ENCODE measurements at places on chromosomes 3 and 15.

GRCh38 chr3:178439504-178439903, 96.7 kb upstream of the KCNMB2 start:
- no peak for DNase-seq

DNA sequence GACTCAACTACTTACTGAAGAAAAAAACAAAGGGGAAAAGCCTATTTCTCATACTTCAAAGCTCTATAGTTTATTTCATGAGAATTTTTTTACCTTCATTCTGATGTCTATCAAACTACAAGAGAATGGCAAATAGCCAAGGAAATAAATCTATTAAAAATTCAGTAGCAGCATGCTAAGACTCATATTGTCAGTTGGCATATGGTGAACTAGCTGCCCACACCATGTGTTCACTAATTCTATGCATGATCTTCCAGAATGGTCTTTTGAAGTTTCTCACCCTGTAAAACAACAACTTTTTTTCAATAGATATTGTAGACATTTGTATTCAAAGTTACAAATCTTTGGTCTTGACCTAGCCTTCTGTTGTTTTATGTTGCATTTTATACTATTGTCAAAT, 386.2 kb downstream of the RSL24D1 start:
- DNase-seq, result no peak

- no peak for DNase-seq
Observed at GRCh38 chr15:99009741-99010330, 2.2 kb upstream of the PGPEP1L start.

DNA sequence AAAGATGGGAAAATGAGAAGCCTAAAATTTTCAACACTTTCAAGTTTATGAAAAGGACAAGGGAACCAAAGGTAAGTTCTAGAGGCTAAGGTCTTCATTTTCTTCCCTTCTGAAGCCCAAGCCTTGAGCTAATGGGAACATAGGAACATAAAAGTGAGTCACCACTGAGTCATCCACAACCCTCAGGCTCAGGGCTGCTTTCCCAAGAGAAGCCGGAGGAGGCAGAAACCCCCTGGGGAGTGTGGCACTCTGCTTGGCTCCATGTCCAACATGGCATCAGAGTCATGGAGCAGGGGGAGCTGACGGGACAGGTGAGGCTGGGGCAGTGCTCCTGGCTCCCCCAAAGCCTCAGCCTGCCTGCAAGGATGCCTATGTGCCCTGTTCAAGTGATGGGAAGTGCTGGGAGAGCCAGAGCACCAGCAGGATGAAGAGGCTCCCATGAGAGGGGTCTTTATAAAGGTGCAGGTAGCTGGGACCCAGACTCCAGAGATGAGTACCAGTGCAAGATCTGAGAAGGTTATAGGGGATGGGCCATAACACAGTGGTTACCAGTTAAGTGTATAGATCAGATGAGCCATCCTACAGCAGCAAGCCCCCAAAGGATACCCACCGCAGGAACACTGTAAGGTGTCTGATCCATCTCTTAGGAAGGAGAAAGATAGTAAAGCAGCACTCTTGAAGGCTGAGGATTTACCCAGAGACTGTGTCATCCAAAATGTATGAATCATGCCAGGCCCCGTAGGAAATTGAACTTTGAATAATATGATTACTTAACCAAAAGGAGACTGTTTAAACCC, 31.8 kb upstream of the RYR3 start:
- DNase-seq, result no peak

DNA sequence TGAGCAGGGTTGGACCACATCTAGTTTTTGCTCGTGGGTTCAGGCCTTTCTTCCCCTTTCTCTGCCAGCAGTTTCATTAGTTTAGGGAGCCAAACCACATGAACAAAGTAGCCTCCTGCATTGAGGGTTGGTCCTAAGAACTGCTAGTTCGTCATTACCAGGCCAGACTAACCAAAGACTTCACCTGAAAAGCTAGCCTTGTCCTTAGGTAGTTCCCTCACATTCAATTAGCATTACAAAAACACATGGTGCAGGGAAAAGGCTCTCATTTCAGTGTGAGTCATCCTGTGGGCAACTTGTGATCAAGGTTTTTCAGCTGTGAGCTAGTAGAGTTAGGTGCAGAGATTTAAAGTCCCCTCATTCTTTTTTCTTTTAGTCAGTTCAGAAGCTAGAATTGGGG, 279.3 kb upstream of the CTNNB1 start:
- DNase-seq, result no peak

- no peak for DNase-seq
Observed at GRCh38 chr3:135014566-135014965, 219.5 kb downstream of the EPHB1 start.

DNA sequence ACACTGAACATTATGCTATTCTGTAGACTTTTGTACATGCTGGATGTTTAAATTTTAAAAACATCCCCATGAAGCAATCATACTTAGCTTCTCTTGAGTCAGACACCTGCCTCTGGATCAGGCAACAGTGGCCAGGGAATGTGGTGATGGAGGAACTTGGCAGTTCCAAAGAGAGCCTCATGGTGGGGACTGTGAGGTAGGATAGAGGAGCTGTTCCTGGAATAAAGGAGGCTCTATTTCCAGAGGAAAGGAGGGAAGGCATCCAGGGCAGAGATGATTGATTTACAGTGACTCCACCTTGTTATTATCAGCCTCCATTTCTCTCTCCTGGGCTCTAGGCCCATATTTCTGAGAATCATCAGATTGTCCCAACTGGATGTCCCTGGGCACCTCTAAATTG, 35.0 kb upstream of the ABHD17C start:
- no peak for DNase-seq

- no peak for DNase-seq
Observed at GRCh38 chr3:30443756-30444673, 162.4 kb upstream of the TGFBR2 start.

DNA sequence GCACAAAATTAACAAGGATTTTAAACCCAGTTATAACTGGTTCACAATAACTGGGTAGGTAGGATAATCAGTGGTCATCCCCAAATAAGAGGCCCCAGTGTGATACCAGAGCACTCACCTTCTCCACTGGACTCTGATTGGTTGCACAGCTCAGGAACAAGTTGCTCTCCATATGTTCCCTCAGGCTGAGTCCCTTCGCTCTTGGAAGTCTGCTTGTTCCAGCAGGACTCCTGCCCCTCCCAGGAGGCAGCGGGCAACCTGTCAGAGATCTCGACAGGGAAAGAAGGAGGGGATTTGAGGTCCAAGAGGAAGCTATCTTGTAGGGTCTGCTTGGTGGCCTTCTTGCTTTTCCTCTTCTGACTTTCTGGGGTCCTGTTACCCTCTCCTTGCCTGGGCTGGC, 51.6 kb upstream of the HEG1 start:
- DNase-seq, result no peak

- DNase-seq, result no peak
Observed at GRCh38 chr3:79521221-79521848, 246.5 kb downstream of the ROBO1 start.

- DNase-seq, result no peak
Observed at GRCh38 chr3:113218011-113218680, 6.8 kb downstream of the BOC start.

- no peak for DNase-seq
Observed at GRCh38 chr15:87707566-87708130, 548.9 kb downstream of the NTRK3 start.

GRCh38 chr3:147655236-147655635, 246.1 kb downstream of the ZIC1 start:
- no peak for DNase-seq

- no peak for DNase-seq
Observed at GRCh38 chr3:37955918-37956707, 34.5 kb upstream of the VILL start.

GRCh38 chr3:105281989-105282388, 84.7 kb upstream of the ALCAM start:
- DNase-seq, result no peak

- no peak for DNase-seq
Observed at GRCh38 chr3:50154476-50154839, 666 bp upstream of the SEMA3F start.

DNA sequence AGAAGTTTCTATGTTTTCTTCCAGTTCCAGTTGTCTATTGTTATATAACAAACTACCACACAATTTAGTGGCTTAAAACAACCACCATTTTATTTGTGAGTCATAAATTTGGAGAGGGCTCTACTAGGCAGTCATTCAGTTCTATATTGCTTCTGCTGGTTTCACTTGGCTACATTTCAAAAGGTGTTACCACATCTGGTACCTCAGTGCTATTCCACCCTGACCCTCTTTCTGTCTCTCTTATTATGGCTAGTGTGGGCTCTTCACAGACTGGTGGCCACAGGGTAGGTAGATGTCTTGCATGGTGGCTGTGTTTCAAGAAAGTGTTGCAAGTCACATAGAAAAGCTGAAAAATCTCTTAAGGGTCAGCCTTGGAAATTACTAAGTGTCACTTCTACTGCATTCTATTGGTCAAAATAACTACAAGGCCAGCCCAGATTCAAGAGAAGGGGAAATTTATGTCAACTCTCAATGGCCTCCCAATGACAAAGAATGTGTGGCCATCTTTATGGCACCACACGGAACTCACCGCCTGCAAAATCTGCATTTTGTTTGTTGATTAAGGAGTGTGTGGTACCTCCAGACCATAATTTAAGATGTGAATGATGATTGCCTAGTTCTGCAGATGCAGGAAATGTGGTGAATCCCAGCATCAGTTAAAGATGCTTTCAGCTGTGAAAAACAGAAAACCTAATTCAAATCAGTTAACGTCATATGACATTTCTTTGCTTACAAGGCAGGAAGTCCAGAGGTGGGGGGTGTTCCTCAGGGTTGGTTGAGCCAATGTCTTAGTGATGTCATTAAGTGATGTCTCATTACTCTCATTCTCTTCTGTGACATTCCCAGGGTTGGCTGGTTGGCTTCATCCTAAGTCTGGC, 105.8 kb upstream of the RASGRP1 start:
- no peak for DNase-seq

DNA sequence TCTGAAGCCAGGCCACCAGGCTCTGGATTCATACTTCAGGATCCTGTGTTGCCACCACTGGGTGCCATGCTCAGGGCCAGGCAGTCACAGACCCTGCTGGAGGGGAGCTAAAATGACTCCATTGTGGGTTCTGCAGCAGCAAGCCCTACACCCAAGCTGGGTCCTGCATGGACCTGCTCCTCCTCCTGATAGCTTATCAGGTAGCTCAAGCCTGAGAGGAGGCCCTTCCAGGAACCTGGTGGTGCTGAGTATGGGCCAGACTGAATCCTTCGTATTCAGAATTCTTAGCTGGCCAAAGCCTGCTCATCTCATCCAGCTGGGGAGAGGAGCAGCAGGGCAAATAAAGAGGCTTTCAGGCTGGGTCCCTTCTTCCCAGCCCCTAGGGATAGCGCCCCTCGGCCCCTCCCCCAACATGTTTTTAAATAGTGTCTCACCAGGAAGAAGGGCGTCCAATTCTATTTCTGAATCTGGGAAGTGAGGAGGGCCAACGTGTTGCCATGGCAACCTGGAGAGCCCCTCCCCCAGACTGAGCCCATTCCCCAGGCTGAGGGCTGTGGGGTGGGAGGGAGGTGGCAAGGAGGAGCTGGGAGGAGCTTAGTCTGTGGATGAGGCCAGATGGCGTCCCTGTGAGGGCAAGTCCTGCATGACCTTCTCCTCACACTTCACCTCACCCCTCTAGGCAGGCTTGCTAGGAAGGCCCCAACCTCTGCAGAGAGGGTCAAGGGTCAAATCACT, 11.0 kb upstream of the CAMKV start:
- DNase-seq, result no peak

DNA sequence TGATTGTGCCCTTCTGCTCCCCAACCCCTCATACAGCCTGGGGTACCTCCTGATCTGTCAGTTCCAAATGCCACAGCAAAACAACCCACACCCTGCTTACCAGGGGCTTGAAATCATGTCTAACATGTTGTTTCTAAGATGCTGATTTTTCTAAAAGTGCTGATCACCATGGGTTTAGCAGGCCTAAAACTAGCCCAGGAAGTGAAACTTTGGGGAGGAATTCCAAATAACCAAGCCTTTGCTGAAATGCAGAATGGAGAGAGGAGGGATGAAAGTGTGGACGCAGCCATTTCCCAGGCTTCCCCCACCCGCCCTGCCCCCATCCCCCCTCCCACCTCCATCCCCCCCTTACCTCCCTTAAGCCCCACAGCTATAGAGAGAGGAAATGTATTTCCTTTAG, 2.0 kb upstream of the HRH1 start:
- no peak for DNase-seq

GRCh38 chr3:43870844-43871626, 180.3 kb downstream of the ABHD5 start:
- no peak for DNase-seq

DNA sequence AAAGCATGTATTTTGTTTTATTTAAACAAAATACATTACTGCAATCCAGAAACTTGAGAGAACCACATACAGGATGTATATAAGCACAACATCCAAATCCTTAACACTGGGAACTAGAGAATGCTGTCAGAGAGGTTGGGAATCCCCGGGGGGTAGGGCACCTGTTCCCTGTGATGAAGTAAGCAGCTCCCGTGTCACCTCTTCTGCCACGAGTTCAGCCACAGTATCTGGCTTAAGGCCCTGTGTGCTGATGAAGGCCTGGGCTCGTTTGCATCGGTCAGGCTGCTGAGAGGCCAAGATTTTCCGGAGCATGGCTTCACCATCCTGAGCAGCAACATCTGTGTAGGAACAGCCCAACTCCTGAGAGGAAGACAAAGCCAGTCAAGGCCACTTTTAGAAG, 36.4 kb downstream of the EIF3J start:
- no peak for DNase-seq

DNA sequence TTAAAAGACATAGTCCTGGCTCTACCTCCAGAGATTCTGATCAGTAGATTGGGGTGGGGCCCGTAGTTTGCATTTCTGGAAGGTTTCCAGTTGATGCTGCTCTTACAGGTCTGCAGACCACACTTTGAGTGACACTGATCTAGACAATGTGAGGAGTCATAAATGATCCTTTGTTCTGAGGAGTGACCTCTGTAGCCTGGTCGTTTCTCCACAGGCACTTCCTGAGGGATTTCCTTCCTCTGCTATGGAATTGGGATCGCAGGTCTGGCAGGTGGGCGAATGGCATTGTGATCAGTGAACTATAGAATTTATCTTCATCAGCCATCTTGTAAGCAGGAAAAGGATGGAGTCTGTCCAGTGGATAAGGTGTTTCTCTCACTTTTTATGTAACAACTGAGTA, 5.5 kb downstream of the GFM1 start:
- DNase-seq, result no peak

GRCh38 chr3:189605717-189606116, 25.5 kb upstream of the TP63 start:
- no peak for DNase-seq

- no peak for DNase-seq
Observed at GRCh38 chr3:15120986-15121385, 22.0 kb upstream of the RBSN start.

- no peak for DNase-seq
Observed at GRCh38 chr15:88230823-88231222, 25.7 kb downstream of the NTRK3 start.

GRCh38 chr15:73965094-73965757, 26.9 kb downstream of the STOML1 start:
- no peak for DNase-seq

DNA sequence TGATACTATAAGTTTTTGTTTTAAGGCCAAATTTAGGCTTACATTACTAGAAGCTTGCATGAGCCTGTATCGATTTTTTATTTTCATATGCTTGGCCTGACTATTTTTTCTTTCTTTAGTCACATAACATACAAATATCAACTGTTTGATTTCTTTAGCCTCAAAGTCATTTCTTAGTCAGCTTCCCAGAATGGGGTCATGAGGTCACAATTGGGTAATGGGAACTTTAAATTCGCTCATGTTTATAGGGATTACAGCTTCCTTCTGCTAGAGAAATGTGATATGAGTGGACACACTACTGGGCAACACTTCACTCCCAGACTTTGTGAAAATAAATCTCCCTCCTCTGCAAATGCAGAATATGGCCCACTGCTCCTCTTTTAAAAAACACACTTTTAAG, 9.1 kb upstream of the TIPARP start:
- DNase-seq, result no peak

Measured in thoracic aorta (tissue), 2 donors.